Omental fat pad (tissue), 4 donors: ENCODE measurements at places on chromosomes 5 and 9.

DNA sequence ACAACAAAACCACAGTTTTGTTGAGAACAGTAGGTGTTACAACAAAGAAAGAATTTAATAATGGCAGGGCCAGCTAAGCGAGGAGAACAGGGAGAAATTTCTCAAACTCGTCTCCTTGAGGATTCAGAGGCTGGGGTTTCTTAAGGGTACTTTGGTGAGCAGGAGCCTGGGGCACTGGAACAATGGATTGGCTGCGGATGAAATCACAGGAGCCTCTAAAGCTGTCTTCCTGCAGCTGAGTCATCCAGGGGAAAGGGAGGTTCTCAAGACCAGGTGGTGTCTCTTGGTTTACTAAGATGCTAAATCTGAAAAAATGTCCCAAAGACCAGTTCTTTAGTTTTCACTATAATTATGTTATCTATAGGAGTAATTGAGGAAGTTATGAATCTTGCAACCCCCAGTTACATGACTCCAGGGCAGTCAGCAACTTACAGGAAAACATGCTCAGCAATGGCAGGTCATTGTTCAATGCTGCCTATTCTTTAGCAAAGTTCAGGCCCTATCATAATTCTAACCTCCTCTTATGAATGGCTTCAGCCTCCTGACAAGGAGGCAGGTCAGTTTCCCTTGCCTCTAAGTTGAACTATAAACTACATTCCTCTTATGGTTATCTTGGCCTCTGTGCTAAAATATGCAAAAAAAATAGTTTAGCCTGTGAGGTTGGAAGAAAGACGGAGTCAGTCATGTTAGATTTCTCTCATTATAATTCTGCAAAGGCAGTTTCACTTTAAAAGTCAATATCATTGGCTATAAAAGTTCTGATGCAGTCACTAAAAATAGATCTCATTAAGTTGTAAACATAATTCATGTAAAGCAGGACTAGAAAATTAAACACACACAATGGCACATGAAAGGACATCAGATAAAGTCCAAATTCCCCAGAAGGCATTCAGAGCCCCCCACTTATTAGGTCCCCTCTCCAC lies 63.3 kb upstream of the CKS2 start:
- DNase-seq, result no peak

- DNase-seq, result no peak
These were observed 204.8 kb downstream of the GABRG2 start for GRCh38 chr5:162272417-162272816.

DNA sequence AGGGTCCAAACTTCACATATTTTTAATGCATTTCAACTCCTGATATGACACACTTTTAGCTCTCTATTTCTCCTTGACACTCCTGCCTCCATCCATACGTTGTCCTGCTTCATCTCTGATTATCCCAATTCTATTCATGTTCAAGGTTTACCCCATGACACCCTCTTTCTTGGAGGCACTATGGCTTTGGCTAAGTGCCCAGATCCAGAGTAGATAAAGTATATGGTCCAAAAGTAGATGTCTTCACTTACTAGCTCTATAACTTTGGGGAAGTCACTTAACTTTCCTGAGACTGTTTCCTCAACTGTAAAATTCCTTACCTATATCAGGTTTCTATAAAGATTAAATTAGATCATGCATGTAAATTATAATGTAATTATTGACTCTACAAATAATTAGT lies 36.1 kb downstream of the SLC22A5 start:
- DNase-seq, result no peak

DNA sequence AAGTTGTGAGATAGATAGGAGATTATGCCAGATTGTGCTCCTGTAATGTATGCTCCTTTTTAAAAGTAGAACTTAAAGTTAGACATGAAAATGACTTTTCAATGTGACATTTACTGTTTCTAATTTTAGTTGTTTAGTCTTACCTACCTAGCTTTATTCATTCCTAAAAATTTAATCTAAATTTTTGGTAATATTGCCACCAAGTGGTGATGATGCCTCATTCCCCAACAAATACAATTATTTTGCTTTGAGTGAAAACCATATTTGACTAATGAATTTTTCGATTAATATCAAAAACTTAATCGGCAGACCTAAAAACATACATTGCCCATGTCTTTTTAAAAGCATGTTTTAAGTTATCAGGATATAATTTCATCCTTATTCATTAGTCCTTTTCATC lies 25.6 kb downstream of the PPWD1 start:
- DNase-seq, result no peak
